ENCODE measurements at places on chromosomes 16 and 17.
A peak's percentile ranks its signal among the peaks of the same experiment; 100 is the strongest.

- DNase-seq, result no peak
These were observed 1.2 kb downstream of the JPT1 start for GRCh38 chr17:75152922-75153779.

DNA sequence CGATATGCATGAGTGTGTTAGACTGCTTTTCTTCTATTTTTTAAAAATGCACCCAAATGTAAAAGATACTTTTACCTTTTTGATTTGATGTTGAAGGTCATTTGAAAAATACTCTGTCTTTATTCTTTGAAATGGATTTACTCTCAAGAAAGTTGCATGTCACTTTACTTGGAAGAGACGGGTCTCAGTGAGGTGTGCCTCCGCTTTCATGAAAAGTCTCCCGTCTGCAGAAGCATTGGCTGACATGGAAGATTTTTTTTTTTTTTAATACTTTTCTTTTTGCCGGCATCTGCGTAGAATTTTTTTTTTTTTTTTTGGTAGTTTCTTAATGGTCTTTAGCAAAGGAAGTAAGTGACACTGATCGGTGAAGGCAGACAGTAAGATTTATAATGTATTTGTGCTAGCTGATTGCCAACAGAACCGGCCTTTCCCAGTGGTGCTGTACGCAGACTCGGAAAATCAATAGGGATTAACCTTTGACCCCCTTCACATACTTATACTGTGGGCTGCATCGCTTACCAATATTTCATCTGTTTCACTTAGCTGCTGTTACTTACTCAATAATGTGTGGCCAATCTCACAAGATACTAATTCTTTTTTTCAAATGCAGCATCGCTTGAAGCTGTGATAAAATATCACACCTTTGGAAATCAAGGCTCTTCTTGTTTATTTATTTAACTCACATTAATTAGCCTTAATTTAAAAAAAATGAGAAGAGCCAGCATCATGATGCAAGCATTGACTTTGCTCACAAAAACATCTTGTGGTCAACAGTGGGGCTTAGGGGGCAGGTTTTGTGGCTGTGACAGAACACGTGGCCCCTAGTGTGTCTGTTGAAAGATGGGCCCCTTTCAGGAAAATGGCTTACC, 383.9 kb downstream of the WWOX start:
- no peak for DNase-seq

GRCh38 chr17:3959295-3959899, 4.8 kb downstream of the ATP2A3 start:
- DNase-seq, result no peak

GRCh38 chr17:4576729-4577322, 7.5 kb upstream of the SMTNL2 start:
- no peak for DNase-seq

DNA sequence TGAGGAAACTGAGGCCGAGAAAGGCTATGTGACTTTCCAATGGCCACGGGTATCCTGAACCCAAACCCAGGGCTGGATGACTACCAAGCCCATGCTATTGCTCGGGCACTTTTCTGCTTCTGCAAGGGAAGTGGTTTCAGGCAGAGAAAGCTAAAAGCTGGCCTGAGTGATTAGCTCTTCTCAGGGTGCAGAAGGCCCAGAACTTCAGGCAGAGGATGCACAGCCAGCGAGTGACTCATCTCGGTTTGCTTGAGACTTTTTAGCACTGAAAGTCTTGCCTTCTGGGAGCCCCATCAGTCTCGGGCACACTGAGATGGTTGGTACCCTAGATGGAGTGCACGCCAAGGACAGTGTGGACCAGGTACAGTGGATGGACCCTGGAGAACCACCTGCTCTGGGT, 129.5 kb upstream of the SDK2 start:
- DNase-seq, result no peak

GRCh38 chr17:3730881-3731429, 7.3 kb downstream of the HASPIN start:
- no peak for DNase-seq

DNA sequence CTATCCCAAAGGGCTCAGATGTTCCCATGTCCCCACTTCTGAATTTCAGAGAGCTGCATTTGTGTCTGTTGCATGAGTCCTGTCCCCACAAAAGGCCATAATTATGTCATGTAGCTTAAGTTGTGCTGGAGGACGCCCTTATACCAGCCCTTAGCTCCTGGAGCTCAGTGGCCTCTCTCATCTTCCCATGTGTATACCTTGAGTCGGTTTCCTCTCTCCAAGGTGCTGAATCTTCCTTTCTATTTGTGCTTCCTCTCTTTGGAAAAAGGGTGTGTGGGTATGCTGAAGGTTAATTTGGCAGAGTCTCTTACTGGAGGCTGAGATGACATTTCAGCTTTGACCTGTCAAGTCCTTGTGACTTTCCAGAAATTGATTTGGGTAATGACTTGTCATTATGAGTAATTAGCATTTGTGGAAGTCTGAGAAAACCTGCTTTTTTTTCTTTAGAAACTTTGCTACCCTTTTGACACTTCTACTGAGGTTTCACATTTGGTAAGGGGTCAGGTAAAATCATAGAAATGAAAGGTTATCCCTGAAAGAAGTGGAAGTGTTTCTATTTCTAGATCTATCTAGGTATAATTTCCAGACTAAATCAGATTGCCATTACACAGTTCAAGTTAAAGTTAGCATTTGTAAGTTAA, 185.4 kb downstream of the ABCC12 start:
- peak; percentile 51 for DNase-seq

- no peak for DNase-seq
These were observed 42.0 kb upstream of the XYLT1 start for GRCh38 chr16:17512636-17513220.

DNA sequence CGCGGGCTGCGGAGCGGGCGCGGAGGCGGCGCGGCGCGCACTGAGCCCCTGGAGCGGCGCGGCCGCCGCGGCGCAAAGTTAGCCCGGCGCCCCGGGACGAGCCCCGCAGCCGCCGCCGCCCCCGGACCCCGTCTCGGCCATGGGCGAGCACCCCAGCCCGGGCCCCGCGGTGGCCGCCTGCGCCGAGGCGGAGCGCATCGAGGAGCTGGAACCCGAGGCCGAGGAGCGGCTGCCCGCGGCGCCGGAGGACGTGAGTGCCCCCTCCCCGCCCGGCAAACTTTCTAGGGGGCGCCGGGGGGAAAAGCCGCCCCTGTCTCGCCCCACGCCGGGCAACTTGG, 388 bp downstream of the RHBDL3 start:
- no peak for DNase-seq

DNA sequence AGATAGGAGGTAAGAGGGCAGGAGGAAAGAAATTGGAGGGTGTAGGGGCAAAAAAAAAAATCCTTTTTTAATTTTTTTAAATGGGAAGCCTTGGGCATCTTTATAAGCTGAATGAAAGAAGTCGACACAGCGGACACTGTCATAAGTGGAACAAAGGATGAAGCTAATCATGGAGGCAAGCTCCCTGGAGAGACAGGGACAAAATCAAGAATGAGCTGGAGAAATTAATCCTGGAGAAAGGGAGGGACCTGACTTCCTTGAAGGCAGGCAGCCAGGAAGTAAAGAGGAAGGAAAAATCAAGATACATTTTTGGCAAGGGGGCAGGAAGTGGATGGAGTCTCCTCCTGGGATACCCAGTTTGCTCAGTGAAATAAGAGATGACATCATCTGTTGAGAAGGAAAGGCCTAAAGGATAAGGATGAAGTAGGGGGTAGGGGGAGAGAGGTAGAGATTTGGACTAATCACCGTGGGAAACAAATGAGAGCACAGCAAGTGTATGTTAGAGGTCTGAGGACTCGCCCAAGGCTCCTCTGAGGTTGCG, 179.3 kb downstream of the SLC39A11 start:
- DNase-seq, result no peak

- DNase-seq, result no peak
These were observed 67.8 kb downstream of the BMERB1 start for GRCh38 chr16:15502041-15502725.

DNA sequence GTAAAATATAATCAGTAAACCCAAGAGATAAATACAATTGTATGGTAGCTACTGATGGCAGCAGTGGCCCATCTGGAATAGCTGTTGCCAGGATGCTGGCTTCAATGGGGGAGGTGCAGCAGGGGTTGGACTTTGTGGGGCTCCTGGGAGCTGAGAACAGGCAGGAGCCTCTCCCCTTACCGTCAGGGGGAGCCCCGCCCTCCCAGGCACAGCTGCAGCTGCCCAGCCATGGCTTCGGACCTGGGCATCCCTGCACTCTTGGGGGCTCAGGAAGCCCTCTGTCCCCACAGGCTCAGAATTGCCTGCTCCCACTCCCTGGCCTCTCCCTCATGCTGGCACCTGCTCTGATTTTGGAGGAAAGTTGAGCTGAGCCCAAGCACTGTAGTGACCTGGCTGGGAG, 741.1 kb downstream of the CDH11 start:
- DNase-seq, result no peak

DNA sequence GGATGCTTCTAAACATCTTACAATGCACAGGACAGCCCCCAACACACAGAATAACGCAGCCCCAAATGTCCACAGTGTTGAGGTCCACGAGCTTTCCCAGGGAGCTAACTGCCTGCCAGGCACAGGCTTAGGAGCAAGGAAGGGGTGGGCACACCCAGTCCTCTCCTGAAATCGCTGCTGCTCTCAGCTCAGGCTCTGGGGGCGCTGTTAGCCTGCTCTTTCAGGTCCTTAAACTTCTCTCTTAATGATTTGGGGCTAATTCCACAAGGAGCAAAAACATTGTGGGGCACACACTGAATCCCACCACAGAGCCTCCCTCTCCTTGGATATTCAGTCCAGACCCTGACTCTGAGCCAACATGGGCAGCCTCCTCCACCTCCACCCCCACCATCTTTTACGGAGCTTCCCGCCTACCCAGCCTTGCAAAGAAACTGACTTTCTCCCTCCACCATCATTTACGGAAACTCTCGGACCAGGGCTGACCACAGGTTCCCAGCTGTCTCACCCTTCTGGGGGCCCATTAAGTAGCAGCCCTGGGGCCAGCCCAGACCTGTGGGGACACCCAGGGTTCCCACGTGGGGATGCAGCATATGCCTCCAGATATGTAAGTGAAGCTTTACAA, 1.1 kb downstream of the CD300H start:
- DNase-seq, result peak; percentile 31

GRCh38 chr17:57697891-57698711, 47.0 kb downstream of the CCDC182 start:
- DNase-seq, result no peak

DNA sequence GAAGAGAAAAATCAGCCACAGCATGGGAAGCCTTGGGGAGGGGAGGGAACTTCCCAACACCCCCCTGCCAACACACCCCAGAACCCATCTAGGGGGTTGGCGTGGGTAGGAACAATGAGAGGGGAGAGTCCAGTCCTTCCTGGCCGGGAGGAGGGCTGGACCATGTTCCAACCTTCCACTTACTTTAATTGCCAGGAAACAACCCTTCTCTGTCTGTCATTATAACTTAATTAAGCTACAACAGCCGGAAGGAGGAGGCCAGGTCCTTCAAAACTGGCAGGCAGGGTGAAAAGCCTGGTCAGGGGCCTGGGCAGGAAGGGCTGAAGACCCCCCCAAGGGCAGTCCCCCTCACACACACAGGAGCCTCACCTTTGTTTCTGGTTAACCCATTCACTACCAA, 447.0 kb downstream of the SOX9 start:
- no peak for DNase-seq

GRCh38 chr16:27978876-27979275, 84.6 kb downstream of the GSG1L start:
- no peak for DNase-seq

- peak; percentile 9 for DNase-seq
These were observed at the start of gene JPH3 for GRCh38 chr16:87602001-87602775. Gene JPH3 (plus strand): TSS chr16:87602508. CDS start chr16:87603147, 639 bp downstream.

DNA sequence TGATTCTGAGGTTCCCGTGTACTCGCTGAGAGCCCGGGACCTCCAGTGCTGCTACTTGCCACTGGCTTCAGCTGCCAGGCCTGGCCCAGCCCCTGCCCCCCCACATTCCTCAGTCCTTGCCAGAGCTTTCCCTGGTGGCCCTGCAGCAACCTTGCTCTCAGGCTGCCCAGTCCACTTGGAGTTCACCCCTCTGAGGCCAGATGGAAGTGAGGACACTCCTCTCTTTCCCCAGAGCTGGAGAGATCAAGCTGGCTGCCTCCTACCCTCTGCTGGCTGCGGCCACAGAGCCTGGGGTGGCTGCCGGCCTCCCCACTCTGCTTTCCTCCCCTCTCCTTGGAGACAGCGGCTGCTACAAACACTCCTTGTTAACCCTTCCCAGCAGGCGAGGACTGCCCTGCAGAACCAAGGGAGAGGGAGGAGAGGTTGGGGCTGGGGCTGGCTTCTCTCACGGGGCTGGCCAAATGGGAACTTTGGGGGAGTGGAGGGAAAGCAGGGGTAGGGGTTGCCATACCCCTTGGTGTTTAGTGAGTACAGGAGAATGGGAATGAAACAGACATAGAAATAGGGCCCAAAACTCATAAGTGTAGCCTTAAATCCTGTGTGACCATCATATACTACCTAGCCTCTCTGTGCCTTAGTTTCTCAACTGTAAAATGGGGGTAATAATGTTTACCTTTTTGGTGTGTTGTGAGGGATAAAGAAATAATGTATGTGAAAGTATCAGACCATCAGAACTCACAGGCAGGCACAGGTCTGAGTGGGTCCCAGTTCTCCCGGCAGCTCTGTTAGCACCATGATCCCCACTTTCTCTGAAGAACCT, at the start of gene GAS2L2:
GAS2L2 (minus strand) TSS at position 295 of the 820 bp plus-strand sequence. CDS start 389 bp downstream, outside the sequence.
- no peak for DNase-seq

- DNase-seq, result no peak
These were observed 108.6 kb downstream of the CMIP start for GRCh38 chr16:81553080-81553813.

DNA sequence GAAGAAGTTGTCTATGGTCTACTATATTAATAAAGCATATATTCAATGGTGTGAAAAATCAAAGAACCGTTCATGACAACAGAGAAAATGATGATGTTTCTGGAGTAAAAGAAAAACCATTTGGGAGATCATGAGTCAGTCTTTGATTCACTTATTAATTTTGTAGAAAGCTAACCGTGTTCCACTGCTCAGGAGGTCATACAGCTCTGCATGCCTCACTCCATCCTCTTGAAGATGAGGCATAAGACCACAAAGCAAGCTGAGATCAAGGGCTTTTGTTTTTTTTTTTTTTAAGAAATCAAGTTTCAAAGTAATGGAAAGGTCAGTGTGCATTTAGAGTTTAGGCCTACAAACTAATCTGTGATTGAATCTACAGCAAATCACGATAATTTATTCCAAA, 206.4 kb downstream of the CEP112 start:
- DNase-seq, result no peak

DNA sequence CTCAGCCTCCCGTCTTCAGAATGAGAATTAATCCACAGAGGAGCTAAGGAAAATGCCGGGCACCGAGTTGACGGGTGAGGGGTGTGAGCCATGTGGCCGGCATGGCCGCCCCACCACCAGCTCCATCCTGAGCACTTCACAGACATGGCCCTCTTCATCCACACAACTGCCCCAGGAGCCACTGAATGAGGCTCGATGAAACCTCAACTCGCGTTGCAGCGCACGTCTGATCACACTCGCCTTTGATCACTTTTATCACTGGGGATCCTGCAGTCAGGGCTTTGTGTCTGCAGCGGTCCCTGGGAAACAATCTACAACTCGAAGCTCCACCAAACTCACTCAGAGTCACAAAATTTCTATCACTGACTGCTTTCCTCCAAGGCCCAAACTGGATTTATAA, 46.7 kb upstream of the CDR2 start:
- DNase-seq, result no peak

Measured in Jurkat, Clone E6-1 (cell line).